ENCODE measurements at places on chromosomes 5 and 9.

DNA sequence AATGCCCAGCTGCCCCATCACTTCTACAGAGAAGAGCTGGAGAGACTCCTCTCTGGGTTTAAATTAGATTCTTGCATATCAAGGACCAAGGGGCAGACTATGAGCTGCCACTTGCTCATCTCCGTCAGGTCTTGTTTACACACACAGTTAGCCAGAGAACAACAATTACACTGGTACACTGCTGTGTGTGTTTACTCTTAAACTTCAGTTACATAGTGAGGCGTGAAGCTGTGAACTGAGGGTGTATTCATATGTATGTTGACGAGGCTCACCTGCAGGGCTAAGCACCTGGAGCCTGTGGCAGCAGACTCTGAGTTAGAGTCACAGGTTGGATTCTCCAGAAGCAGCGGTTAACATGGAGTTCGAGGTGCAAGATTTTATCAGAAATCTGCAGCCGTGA is 155.4 kb upstream of the ANKH start:
- no peak for DNase-seq

DNA sequence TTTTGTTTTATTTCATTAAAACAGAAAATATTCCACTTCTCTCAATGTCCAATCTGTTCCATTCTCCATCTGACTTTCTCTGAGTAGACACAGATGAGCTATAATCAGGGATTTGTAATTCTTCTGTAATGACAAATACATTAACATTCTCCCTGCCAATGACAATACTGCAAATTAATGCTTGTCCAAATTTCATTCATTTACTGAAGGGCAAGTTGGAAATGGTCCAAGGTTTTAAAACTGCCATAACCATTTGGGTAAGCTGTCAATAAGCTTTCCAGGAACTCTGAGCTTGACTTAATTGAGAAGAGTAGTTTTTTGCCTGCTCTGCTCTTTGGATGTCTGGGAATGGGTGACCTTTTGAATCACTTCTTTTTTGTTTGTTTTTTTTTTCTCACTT is 253.5 kb downstream of the DMRTA1 start:
- no peak for DNase-seq

- DNase-seq, result no peak
These were observed 151.5 kb downstream of the ACTL7B start for GRCh38 chr9:108704156-108704852.

GRCh38 chr9:73034962-73035361 is 82.1 kb upstream of the ALDH1A1 start:
- DNase-seq, result no peak

- DNase-seq, result no peak
These were observed 33.4 kb upstream of the GNPDA1 start for GRCh38 chr5:142046191-142046590.

- no peak for DNase-seq
These were observed 409.9 kb upstream of the ADAMTS16 start for GRCh38 chr5:4730279-4730678.

- no peak for DNase-seq
These were observed 78.4 kb upstream of the OLFM1 start for GRCh38 chr9:135009051-135009560.

- DNase-seq, result no peak
These were observed 132.2 kb downstream of the RXRA start for GRCh38 chr9:134458207-134459108.

DNA sequence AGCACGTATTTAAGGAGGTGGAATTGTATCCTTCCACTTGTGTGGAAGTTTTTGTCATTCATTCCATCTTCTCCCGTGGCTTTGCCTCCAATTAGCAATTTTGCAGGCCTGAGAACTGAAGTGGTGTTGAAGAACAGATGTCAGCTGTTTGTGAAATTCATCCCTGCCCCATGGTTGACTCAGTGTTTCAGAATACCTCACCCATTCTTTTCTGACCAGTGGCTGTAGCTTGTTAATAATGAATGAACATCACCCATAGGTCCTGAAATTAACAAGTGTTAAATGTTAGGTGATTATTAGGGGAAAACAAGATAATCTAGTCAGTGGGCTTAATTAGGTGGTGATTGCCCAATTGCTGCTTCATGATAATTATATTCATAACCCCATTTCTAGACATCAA is 11.7 kb downstream of the ZNF462 start:
- no peak for DNase-seq
